ENCODE measurements at places on chromosomes 1 and 21. TPM values are rescaled to one million over a fixed set of nuclear protein-coding genes. Genes with fewer than 3 reads are reported as not detected.

Gene KISS1
- not detected for total RNA-seq

Gene SELE
- total RNA-seq, result not detected

Gene TIE1
- 3.9 TPM for total RNA-seq

Gene C1orf141
- not detected for total RNA-seq

DNA sequence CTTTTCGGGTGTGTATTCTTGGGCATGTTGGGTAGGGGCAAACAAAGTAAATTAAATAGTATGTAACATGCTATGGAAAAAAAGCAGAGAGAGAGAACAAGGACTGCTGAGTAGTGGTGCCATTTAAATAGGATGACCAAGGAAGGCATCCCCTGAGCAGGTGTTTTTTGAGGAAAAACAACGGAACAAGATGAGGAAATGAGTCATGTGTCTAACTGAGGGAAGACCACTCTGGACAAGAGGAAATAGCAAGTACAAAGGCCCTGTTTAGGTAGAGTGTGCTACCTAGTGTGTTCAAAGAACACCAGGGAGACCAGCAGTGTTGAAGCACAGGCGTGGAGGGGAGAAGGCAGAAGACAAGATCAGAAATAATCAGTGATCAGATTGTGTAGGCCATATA lies 20.1 kb upstream of the GUCA2A start:
- no peak for DNase-seq

DNA sequence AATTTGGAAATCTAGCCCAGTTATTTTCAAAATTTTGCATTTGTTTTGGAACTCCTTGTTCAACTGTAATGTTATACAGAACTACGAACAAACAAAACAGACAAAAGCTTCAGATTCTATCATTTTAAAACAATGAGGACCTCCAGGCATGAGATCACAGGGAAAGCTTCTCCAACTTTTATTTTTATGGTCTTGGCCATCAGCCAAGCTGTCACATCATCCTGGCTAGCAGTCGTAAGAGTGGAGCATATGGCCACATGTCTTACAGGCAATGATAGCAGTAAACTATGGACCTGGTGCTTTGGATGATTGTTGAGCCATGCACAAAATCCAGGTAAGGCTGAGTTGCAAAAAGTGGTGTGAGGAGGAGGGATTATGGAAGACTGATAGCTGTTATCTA lies 299.6 kb downstream of the LMX1A start:
- no peak for DNase-seq

- DNase-seq, result no peak
Measured at GRCh38 chr1:37765916-37766664, 1.2 kb upstream of the EPHA10 start.

DNA sequence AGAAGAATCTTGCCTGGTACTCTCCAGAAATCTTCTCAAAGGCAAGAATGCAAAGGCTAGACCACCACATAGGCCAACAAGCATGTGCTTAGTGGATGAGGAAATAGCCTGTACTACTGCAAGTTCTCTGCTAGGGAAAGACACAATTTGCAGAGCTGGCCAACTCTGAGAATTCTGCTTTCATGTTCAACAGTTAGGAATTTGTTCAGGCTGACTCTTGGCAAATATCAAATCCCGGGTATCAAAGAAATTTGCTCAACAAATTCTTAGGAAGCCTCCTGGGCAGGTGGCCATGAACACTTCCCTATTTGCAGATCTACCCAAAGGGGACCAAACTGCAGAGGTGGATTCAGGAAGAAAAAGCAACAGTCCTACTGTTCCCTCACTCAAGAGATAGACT lies 15.0 kb upstream of the H3-3A start:
- no peak for DNase-seq

DNA sequence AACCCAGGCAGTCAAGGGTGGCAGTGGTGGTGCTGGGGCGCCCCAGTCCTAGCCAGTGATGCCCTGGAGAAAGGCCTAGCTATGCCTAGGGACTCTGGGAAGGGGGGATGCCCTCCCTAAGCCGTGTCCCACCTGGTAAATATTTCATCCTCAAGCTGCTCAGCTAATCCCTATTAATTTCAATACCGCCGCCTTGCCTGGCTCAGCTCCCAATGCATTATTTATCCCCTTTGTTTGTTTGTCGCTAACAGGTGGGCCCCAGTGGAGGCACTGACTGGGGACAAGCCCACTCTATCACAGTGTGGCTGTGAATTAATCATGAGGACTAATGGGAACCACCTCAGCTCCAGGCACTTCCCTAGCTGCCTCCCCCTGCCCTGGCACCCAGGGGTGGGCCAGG lies 22.5 kb downstream of the DMAP1 start:
- no peak for DNase-seq
